ENCODE measurements at places on chromosomes 7 and 10.

DNA sequence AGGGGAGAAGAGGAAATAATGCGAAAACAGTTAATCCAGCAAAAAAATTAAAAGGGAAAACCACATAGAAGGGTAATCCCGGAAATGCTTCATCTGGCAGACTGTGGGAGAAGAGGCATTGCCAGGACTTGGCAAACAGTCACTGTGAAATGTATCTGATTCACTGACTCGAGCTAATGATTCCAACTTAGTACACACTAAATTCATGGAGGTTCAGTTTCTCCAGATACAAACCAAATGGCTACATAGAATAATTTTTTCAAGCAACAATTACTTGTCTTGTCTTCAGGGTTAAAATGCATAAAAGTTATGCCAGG, 36.4 kb downstream of the GDI2 start:
- no peak for DNase-seq

- peak; percentile 33 for DNase-seq
These were observed at the start of gene FAM241B for GRCh38 chr10:69629897-69630650. TSS of gene FAM241B (plus strand) at chr10:69630247. CDS start at chr10:69631744, 1,497 bp downstream.

DNA sequence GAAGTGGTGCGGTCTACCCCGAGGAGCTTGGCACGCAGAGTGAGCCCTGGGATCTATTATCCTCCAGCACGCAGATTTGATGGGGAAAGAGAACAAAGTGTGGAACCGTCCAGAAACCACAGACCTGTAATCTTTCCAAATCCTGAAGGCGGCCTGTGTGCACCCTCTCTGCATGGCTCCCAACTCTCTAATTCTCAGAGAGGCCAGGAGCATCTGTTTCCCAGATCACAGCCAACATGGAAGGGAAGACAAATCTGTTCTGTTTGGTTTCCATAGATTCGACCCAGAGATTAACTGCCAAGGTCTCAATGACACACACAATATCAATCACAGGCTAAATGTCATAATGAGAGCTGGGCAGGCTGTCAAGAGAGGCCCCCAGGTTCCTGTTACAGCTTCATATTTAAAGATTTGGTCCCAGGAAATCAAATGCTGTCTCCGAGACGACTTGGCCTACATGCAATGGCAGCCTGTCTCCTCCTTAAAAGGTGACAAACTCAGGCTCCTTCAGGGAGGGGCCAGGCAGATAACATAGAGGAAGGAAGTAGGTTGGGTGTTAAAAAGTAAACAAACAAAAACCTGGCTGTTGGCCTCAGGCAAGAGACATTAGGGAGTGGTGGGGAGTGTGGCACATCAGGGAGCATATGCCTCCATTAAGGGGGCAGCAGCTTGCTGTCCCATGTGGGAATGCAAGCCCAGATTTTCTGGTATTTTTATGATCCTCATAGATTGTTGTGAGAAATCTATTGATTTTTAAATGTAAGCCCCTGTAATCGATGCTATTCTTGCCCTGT, 48.8 kb upstream of the SAMD8 start:
- DNase-seq: no peak

DNA sequence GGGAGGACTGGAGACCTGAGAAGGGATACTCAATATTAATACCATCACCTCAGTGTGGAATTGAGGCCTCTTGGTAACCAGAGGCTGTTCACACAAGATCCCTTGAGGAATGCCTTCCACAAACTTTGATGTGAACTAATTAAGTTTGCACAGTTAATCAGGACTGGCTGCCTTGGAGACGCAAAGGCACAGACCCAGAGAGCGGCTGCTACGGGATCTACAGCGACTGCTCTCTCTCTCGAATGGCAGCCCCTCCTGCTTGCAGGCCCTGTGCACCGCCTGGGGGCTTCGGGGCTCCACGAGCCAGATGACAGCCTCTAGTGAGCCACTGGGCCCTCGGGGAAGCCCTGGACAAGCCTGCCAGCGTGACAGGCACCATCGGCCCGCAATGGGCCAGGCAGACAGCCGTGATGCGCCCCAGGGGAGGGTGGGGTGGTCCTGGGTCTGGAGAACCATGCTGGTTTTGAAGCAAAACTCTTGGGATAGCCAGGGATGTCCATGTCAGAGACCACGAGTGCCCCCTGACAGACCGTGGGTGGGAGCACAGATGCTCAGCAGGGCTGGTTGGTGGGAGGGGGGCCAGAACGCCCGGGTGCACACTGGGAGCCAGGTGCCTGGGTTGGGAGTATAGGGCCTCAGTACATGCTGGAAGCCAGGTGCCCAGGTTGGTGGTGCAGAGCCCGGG, 195.6 kb downstream of the ELFN1 start:
- DNase-seq: no peak

DNA sequence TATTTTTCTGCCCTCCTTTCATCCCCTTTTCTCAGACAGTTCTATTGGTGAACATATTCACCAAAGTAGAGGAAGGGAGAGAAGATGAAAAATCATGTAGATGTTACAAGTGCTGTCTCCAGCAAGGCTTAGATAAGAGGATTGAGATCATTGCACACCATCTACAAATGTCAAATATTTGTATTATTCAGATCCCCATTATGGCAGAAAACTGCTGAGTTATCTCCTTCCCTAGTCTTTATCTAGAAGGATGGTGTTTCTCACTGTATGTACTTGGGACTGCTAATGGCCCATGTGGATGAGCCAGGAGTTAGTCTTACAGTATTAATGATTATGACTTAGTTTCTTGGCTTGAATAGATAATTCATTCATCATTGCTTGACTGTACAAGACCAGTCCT, 147.2 kb upstream of the EEPD1 start:
- no peak for DNase-seq

GRCh38 chr7:77395626-77396025, 20.5 kb downstream of the GSAP start:
- no peak for DNase-seq

- DNase-seq: no peak
These were observed 66.0 kb upstream of the TNS3 start for GRCh38 chr7:47647918-47648250.

- no peak for DNase-seq
These were observed 30.5 kb downstream of the CTNNA3 start for GRCh38 chr10:67665491-67665890.

DNA sequence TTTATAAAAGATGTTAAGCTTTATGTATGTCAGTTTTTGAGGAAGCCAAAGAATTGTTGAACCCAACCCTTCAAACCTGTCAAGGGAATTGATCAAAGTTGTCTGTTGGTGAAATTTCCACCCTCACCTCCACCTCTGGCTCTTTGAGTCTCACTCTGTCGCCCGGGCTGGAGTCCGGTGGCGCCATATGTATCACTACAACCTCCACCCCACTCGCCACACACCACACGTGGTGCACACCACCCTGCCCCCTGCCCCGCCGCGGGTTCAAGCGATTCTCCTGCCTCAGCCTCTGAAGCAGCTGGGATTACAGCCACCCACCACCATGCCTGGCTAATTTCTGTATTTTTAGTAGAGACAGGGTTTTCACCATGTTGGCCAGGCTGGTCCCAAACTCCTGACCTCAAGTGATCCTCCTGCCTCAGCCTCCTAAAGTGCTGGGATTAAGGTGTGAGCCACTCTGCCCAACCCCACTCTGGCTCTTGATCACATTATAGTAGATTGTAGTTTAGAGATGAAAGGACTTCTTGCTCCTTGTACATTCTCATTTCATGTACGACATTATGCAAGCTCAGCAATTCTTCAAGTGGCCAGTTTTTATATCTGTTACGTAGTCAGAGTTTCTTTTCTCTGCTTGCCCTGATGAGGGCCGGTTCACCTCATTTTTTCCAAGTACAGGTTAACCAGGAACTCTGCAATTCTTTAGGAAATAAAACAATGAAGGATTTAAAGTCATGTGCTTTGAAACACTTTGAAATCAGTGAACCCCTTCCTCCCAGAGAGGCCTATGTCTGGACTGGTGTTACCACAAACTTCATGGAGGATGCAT, 7.0 kb downstream of the BAMBI start:
- DNase-seq: no peak

DNA sequence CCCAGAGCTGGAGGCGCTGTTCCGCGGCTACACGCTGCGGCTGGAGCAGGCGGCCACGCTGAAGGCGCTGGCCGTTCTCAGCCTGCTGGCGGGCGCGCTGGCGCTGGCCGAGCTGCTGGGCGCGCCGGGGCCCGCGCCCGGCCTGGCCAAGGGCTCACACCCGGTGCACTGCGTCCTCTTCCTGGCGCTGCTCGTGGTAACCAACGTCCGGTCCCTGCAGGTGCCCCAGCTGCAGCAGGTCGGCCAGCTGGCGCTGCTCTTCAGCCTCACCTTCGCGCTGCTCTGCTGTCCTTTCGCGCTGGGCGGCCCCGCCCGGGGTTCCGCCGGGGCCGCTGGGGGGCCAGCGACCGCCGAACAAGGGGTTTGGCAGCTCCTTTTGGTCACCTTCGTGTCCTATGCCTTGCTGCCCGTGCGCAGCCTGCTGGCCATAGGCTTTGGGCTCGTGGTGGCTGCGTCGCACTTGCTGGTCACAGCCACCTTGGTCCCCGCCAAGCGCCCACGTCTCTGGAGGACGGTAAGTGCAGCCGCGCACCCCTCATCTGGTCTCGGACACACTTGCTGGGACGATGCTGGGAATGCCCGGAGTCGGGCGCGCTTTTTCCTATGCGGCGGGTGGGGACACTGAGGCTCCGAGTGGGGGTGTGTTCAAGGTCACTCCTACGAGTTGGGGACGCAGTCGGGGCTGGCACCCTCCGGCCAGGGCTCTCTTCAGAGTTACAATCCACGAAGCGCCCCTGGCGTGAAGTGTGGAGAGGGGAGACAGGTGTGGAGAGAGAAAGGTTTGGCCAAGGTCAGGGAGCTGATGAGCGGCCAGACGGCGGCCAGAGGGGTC, 717 bp downstream of the ADCY1 start:
- no peak for DNase-seq

DNA sequence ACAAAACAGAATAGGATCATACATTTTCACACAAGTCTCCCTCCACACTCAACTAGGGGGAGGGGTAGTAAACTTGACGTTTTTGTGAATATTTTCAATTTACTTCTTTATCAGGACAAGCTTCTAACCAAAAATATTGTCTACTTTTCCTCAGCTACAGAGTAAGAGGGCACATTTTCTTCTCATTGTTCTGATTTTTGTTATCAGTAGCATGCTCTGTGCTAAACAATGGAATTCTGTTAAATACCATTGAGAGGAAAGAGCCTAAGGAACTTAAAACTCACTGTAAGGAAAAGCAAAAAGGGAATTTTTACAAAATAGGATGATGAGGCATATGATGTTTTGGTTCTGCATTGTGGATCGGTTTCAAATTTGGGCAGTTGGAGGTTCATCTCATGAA, 41.2 kb downstream of the ANLN start:
- DNase-seq: no peak

DNA sequence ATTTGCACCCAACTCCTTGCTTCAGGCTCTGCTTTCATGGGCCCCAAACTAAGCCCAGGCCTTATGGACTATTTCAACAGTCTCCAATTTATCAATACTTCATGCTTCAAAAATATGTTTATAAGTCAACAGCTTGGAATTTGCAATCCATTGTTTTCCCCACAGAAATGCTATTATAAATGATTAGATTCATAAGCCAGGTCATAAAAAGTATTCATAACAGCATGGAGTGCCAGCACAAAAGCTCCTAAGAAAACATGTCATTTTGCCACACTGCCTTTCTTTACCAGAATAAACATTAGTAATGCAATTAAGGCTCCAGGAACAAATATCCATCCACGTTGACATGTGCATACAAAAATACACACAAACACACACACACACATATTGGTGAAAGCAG, 30.1 kb downstream of the OSBPL3 start:
- DNase-seq: no peak

- no peak for DNase-seq
These were observed 429.0 kb upstream of the LRGUK start for GRCh38 chr7:133698127-133698526.

Measured in cortex of kidney (tissue), 1 donor.